ENCODE measurements at places on chromosomes 6 and 20.

DNA sequence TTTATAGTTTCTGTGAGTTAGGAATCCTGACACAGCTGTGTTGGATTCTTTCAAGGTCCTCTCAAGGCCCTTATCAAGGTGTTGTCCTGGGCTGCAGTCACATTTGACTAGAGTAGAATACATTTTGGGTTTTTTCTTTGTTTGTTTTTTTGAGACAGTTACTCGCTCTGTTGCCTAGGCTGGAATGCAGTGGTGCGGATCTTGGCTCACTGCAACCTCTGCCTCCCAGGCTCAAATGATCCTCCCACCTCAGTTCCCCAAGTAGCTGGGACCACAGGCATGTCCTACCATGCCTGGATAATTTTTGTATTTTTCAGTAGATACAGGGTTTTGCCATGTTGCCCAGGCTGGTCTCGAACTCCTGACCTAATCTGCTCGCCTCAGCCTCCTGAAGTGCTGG, 15.7 kb downstream of the NFYA start:
- no peak for DNase-seq

DNA sequence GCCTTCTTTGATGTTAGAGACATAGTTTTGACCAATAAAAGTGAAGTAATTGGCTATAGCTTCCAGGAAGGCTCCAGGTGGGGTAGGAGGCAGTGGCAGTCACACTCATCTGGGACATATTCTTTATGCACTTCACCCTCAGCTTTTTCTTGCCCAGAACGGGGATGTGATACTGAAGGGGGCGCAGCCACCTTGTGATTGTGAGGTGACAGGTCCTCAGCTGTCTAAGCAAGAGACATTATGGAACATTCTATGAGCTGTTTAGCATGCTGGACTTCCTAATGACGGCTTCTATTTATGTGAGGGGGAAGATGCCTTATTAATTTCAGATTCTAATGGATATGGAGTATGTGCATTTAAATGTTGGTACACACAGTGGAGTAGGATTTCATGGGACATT, 151.3 kb upstream of the ZFP64 start:
- no peak for DNase-seq

DNA sequence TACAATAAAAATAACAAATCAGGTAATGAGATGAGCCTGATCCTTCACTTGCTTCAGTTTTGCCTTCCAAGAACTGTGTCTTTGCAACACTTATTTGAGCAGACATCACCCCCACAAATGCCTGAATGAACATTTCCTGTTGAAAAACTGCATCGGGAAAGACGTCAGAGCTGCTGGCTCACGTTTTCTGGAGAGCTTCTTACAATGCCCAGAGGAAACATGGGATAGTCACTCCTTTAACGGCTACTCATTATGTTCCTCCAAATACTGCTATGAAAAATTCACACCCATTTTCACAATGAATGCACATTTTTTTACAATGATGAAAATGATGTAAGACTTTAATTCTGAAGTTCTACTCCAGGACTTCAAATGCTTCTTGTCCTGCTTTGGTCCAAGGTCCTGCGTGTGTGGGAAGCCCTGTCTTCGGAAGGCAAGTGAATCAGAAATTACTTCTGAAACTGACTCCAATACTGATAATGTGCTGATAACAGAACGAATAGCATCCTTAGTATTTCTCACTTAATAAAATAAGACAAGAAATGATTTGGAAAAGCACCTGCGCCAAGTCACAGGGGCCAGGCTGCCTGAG, 238.0 kb downstream of the ANKRD60 start:
- no peak for DNase-seq

DNA sequence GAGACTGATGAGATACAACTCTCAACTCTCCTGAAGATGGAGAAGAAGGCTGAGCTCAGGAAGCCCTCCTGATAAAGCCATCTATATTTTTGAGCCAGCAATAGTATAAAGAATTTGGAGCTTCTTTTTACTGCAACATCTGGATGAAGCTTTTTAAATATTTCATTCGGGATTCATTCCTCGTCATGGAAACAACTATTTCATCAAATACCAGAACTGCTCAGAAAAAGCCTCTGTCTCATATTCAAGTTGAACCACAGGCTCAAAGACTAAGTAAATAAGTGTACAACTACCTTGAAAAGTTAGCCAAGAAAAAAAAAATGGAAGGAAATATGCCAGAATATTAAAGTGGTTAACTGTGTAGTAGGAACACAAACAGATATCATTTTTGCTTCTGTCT, 37.8 kb downstream of the PTPRT start:
- DNase-seq = no peak

DNA sequence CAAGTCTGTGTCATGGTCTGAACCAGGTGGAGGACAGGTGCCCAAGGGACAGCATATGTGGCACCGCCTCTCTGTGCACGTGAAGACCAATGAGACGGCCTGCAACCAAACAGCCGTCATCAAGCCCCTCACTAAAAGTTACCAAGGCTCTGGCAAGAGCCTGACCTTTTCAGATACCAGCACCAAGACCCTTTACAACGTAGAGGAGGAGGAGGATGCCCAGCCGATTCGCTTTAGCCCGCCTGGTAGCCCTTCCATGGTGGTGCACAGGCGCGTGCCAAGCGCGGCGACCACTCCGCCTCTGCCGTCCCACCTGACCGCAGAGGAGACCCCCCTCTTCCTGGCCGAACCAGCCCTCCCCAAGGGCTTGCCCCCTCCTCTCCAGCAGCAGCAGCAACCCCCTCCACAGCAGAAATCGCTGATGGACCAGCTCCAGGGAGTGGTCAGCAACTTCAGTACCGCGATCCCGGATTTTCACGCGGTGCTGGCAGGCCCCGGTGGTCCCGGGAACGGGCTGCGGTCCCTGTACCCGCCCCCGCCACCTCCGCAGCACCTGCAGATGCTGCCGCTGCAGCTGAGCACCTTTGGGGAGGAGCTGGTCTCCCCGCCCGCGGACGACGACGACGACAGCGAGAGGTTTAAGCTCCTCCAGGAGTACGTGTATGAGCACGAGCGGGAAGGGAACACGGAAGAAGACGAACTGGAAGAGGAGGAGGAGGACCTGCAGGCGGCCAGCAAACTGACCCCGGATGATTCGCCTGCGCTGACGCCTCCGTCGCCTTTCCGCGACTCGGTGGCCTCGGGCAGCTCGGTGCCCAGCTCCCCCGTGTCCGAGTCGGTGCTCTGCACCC, 109.5 kb upstream of the RAB32 start:
- peak; percentile 64 for DNase-seq

GRCh38 chr6:148775161-148775560, 28.3 kb downstream of the UST start:
- DNase-seq = no peak

GRCh38 chr20:17873410-17874270, 95.0 kb downstream of the SNX5 start:
- no peak for DNase-seq

- DNase-seq = no peak
Measured at GRCh38 chr20:44961870-44962267, 1.7 kb upstream of the TOMM34 start.

- no peak for DNase-seq
Measured at GRCh38 chr20:48471759-48472408, 355.9 kb downstream of the PREX1 start.

DNA sequence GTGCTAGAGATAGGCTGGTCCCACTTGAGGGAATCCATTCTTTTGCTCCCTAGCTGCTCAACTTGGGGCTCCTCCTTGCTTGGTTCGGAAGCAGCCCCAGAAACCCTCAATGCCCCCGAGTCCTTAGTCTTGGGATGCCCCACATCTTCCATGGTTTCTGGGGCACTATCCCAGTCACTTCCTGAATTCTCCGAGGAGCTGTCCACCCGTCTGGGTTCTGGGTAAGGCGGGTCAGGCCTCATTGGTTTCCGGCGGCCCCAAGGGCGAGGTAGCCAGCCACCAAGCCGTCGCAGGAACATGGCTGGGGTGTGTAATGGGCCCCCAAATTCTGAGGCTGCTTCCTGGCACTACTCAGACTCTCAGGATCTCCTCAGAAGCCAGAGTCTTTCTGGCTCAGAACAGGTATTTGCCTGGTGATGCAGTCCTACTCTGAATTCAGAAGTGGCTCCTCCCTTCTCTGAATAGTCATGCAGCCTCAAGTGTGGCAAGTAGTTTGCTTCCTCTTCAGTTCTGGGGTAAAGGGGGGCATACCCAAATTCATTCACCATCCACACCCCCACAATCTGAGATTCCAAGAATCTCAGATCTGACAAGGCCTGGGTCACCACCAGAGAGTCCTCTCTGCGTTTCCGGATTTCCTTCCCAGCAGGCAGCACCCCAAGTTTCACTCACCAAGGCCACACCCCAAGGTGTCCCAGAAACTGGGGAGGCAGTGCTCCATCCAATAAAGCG, 763 bp downstream of the C6orf47 start:
- DNase-seq = no peak

DNA sequence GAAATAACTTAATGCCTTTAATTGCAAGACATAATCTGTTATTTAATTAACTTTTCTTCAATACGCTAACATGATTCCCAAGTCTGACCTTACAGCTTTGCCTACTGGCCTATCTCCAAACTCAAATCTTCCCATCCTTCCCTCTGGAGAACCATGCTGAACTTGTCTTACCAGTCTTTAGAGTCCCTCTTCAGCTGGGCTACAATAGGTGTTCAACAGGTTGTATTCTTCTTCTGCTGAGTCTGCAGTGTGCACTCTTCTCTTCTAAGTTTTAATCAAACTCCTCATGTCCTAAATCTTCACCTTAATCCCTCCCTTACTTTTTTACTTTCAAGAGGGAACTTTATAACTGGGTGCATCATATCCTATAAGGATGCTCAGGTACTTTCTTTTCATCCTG, 75.5 kb upstream of the TINAG start:
- DNase-seq = no peak

DNA sequence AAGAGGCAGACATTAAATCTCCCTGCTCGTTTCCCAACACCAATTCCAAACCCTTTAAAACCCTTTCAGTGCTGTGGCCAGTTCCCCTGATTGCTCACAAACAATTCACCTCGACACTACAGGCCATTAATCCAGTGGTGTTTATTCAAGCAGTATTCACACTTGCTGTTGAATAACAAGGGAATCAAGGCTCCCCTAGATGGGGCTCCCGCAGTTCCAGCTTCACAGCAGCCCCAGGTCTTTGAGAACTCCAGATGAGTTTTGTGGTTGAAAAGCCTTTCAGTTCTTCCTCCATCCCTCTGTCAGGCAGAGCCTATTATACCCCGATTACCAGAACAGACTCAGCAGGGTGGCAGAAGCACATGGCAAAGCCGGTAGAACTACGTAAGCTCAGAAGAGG, 36.2 kb downstream of the JAG1 start:
- DNase-seq = peak; percentile 66

DNA sequence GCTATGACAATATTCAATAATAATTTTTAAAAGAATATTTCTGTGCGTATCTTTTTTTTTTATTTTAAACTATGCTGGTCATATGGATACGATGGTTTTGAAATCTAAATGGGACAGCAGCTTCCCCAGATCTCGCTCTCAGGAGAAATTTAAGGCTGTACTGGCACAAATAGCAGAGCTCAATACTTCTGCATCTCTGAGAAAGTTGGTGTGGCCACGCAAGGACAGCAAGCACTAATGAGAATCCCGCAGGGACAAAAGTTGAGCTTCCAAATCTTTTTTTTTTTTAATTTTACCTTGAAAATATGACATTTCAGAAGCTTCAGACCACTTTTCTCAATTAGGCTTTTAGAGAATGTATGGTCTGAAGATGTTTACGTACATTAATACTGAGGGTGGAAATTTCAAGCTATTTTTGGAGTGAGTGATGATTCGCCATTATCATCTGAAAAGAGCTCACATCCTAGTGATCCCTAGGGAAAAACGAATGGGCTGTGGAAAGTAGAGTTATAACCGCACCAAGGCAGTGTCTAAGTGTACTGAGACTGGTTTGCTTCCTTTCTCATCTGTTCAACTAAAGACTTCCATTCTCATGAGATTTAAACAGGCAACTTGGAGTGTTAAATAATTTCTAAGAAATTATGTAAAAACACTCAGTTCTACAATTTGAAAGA, 840.0 kb downstream of the C6orf118 start:
- no peak for DNase-seq

- no peak for DNase-seq
Measured at GRCh38 chr20:59297686-59298085, 2.7 kb upstream of the EDN3 start.

DNA sequence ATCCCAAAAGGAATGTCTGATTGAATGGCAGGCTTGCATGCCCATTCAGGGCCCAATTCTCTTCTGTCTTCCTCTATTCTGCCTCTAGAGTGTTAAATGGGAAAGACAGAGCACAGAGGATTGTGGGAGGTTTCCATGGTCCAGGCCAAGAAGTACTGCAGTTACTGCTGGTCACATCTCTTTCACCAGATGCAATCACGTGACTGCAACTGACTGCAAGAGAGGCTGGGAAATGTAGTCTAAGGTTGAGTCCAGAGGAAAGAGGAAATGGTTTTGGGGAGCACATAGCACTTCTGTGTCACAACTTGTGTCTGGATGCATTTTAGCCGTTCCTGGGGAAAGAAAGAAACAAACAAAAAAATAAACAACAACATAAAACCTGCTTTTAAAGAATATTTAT, 336.4 kb upstream of the BTBD3 start:
- DNase-seq = no peak

DNA sequence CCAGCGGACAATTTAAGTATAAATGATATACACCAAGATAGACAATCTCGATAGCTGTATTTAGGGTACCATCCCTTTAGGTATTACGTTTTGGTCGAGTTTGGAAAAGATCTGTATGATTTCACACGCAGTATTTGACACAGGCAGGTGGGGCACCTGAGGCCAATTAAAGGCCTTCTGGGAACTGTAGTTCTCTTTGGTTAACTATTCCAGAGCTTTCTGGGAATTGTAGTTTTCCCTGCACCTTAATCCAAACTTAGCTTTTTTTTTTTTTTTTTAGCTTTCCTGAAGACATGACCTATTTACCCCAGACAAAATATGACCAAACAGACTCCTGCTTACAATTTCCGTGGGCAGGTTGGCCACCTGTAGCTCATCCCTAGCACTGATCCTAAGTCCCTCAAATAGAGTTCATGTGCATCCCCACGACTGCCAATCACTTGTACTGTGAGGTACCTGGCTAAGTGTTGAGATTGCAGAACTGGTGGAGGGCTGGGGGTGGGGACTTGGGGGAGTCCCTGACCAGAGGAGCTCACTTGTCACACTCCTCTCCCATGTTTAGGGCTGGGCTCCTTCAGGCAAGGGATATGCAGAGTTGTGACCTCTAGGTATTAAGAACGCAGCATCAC, 999 bp upstream of the EHMT2 start:
- no peak for DNase-seq

- no peak for DNase-seq
Measured at GRCh38 chr6:16442031-16442430, 203.6 kb downstream of the GMPR start.

All from ecto neural progenitor cell (in vitro differentiated cells).